CD4-positive, alpha-beta T cell treated with Interleukin-6 for 4 hours (primary cell): ENCODE measurements at places on chromosomes 6 and 20.
A peak's percentile ranks its signal among the peaks of the same experiment; 100 is the strongest.

- no peak for DNase-seq
Measured at GRCh38 chr6:155054491-155055250, 59.6 kb downstream of the TIAM2 start.

DNA sequence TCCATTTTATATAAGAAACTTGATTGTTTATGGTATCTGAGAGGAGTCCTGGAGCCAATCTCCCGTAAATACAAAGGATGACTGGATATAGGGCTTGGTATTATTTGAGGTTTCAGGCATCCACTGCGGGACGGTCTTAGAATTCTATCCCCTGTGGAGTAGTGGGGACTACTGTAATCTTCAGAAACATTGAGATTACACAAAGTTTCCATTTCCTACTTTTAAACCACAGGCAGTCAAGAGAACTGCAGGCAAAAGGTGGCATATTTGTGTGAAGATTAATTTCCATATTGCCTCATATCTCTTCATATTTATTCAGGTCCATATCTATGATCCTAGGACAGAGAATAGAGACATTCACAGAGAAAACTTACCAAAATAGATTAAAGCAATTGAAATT is 586.2 kb downstream of the PHF3 start:
- DNase-seq = no peak

DNA sequence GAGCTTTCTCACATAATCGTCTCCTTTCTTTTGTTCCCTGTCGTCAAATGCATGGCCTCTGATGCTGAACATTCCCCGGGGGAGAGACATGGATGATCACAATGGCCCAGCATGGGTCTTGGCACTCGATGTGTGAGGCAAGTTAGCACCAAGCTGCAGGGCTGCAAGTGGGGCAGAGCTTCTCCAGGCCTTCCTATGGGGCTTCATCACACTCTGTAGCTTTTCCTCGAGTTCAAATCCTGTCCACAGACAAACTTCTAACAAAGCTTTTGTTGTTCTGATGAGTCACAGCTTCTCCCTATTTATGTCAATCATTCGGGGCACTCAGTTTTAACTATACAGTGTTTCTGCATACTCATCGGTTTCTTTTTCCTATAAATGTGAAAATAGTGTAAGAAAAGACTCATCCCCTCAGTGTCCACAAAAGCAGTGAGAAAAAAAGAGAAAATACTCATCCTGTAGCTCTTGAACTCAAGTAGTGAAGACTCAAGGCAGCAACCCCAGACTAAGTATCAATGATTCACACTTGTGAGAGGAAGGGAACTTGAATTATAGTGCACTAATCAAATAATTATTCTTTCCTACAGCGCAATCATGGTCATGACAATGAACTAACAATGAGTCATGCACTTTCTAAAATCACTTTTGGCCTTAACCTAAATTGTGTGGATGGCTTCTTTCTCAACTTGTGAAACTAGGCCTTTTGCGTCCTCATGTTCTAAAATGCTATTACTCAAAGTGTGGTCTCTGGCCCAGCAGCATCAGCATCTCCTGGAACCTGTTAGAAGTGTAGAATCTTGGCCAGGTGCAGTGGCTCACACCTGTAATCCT is 68.4 kb upstream of the NOX3 start:
- DNase-seq = no peak

DNA sequence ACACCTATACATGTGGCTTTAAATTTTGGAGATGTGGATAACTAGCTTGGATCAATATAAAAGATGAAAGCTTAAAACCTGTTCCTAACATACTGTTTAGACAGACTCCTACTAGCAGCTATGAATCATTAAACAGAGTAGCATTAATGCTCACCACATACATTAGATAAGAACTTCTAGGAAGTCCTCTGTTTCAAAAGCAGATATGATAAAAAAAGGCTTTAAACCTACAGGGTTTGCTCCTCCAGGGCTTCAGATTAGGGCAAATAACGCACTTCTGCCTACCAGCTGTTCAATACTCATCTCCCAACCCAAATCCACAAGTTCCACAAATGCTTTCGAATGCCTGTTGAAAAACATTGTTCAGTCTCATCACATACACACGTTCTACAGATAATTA is 1.5 kb downstream of the REPS1 start:
- DNase-seq = no peak

DNA sequence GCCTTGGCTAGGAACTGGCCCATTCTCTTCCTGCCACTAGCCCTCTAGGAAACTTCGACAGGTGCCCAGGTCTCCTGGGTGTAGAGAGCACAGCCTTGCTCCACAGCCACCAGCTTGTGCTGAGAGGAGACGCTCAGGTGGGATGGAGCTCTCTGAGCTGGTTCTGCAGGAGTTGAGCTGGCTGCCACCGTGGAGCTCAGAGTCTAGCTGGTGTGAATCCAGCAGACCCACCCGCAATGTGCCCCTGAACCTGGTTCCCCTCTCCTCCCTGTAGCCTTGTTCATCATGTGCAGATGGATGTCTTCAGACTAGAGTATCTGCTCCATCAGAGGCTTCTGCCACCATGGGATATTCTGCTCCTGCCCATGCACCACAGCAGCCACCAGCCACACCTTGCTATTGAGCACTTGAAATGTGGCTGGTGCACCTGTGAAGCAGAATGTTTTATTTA is 222.5 kb downstream of the SYNDIG1 start:
- no peak for DNase-seq

GRCh38 chr6:13454286-13455221 is 32.8 kb downstream of the GFOD1 start:
- peak; percentile 75 for DNase-seq

GRCh38 chr6:47464052-47464451 is 13.5 kb upstream of the CD2AP start:
- DNase-seq = no peak

DNA sequence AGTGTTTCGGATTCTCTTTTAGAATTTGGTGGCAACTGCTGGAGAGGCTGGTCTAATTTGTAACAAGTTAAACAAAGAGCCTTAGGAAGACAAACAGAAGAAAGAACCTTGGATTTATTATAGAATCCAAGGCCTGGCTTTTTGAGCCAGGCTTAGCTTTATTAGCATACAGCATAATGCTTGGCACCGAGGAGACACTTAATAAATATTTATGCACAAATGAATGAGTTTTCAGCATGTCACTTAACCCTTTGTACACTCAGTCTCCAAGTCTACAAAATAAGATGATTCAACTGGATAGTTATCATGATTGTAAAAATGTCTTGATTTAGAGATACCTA is 38.2 kb upstream of the AFDN start:
- no peak for DNase-seq

DNA sequence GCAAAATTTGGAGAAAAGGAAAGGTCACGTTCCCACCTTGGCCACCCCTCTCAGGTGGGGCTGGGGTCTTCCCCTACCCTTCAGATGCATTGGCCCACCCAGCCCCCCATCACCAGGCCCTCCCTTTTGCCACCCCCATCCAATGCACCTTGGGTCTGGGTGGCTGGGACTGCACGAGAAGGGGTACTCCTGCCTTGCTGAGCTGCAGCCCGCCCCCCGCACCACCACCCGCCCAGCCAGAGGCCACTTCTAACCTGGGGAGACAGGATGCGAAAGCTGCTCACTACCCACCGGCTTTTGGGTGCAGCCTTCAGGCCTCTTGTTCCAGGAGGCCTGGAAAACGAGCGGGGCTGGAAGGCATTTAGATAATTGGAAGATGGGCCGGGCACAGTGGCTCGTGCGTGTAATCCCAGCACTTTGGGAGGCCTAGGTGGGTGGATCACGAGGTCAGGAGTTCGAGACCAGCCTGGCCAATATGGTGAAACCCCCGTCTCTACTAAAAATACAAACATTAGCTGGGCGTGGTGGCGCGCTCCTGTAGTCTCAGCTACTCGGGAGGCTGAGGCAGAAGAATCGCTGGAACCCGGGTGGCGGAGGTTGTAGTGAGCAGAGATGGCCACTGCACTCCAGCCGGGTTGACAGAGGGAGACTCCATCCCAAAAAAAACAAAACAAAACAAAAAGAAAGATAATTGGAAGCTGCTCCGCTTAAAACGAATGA is 1.2 kb upstream of the CDC25B start:
- DNase-seq = no peak

DNA sequence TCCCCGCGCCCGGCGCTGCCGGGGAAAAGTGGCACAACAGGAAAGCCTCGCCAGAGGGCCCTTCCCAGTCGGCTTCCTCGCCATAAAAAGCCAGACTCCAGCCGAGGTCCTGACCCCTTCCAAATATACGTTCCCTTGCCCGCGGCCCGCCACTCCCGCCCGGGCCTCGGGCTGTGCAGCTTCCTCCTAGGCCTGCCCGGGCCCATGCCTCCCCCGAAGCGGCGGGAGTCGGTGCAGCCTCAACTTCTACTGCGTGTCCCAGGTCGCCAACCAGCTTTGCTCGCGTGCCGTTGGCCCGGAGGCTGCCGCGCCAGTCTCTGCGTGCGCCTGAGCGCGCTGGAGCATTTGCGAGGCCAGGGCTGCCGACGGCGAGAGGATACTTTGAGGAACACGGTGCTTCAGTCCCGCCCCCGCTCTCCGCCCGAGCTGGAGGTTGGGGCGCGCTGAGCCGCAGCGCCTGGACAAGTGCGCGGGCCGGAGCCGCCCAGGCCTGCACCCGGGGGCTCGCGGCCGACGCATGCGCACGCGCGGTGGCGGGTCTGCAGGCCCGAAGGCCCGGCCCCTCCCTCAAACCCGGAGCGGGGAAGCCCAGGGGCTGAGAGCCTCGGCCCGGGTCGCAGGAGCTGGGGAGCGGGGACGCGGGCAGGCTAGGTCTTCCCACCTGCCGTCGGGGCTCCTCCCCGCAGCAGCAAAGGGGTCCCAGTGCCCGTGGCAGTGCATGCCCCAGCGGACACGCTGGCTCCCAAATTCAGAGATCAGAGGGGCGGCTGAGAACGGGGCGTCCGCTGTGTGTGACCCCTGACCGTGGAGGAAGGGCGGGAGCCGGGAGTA is 10.2 kb downstream of the FOXC1 start:
- DNase-seq = no peak

- no peak for DNase-seq
Measured at GRCh38 chr20:22770241-22770800, 185.9 kb upstream of the FOXA2 start.

GRCh38 chr20:39298121-39298520 is 336.0 kb downstream of the DHX35 start:
- DNase-seq = no peak

GRCh38 chr6:168525114-168525513 is 84.1 kb downstream of the SMOC2 start:
- DNase-seq = no peak

GRCh38 chr6:32167761-32168262 is 3.4 kb downstream of the EGFL8 start:
- DNase-seq = no peak

DNA sequence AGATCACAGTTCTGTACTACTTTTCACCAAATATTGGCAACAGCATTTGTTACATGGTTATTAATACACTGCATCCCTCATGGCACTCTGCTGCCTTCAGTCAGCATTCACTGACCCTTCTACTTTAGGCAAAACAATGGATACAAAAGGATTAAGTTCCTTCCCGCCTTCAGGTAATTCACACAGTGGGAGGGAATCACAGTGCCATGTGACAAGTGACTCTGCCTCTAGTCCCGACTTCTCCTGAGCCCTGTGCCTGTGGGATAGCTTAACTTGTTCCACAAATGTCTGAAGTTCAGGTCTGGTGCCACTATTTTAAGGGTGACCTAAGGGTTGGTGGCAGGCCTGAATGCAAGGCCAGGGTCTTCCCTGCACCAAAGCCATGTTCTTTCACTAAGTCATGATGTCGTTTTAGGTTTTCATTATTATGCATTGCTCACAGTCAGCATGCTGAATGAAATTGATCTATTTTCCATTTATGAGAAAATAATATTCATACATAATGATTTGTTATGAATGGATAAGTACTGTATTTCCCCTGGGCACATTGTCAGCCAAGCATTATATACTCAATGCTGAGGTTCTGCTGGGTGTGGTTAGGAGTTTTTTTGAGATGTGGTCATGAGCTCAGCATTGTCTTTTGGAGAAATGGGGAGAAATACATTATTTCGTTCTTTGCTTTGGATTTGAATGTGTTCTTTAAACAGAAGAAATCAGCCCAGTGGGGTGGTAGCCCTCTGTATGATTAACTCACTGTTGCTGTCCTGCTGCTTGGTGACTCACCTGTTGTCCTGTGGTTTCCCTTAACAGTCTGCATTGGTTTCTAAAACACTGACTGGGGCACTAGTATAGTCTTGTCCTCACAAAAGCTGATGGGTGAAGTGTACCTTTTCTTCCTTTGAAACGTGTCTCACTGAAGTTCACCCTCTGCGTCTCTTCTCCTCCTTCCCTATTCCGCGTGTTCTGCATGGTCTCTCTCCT is 66.4 kb downstream of the AFDN start:
- DNase-seq = no peak

- DNase-seq = no peak
Measured at GRCh38 chr6:16564436-16564835, 196.8 kb downstream of the ATXN1 start.

DNA sequence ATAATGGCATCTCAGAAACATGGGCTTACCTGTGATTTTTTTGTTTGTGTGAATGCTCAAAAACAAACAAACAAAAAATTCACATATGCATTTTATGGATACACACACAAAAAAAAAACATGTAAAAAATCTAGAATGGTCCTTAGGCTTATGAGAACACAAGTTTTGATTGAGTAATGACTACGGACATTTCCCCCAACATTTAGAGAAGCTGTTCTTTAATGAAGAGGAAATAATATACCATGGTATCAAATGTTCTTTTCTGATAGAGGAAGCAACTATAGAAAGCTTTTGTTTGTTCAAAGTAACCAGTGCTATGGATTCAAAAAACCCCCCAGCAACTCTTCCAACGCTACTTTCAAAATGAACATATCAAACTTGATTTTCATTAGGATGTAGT is 8.6 kb upstream of the CALHM6 start:
- DNase-seq = no peak

DNA sequence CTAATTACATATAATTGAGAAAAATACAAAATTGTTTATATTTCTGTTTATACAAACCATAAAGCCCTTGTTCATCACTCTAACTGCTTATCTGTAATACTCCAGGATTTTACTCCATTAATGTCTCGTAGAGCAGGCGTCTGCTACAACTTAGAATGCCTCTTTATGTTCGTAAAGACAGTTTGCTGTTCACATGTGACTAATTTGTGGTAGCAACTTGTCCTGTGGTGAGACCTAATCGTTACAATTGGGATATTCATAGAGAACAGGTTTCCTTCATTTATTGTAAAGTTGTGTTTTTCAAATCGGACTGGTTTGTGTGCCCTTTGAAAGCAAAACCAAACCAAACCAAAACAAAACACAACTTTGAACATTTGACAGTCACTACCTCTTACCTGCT is 149.7 kb downstream of the ASCC3 start:
- DNase-seq = no peak

GRCh38 chr6:158707120-158707820 is 57.4 kb downstream of the SYTL3 start:
- no peak for DNase-seq

DNA sequence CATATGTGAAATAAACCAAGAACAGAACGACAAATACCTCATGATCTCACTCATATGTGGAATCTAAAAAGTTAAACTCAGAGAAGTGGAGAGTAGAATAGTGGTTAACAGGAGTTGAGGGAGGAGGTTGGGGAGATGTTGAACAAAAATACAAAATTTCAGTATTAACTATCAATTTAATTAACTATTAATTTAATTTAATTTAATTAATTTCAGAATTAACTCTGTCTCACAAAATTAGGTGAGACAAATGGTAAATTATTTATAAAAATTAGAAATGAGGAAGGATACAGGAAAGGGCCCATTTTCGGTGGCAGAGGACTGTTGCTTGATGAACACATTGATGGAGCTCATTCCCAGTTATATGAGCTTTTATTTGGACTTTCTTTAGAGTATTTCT is 166.0 kb upstream of the FAM83B start:
- DNase-seq = no peak
